Regular cardiac myocyte (primary cell): ENCODE measurements at places on chromosomes 16 and 17. TPM values are rescaled to one million over a fixed set of nuclear protein-coding genes. Genes with fewer than 3 reads are reported as not detected.

The ACACA gene
- 26.8 and 31.1 TPM in 2 replicates for total RNA-seq

The HLF gene
- under 0.01 TPM in 1 of 2 replicates, not detected in the other for total RNA-seq

The NHLRC4 gene
- 1.5 and 3.4 TPM in 2 replicates for total RNA-seq

The CMTM1 gene
- 2.1 and 2.5 TPM in 2 replicates for total RNA-seq

The RFWD3 gene
- total RNA-seq = 12.1 and 39.7 TPM in 2 replicates

The SOCS3 gene
- 33.0 and 59.4 TPM in 2 replicates for total RNA-seq

The KRT33A gene
- total RNA-seq = not detected in 2 replicates

The LGALS9 gene
- total RNA-seq = 1.2 and 2.5 TPM in 2 replicates

The KCNH4 gene
- total RNA-seq = under 0.01 TPM in 1 of 2 replicates, not detected in the other

The FKBP10 gene
- 229 and 408 TPM in 2 replicates for total RNA-seq

The ALDOC gene
- total RNA-seq = 46.6 and 129 TPM in 2 replicates

The PRKCB gene
- not detected in 2 replicates for total RNA-seq

The ZNF423 gene
- total RNA-seq = 3.9 and 5.8 TPM in 2 replicates

The HOXB9 gene
- under 0.01 and 0.19 TPM in 2 replicates for total RNA-seq

The NUP93 gene
- 40.3 and 91.1 TPM in 2 replicates for total RNA-seq

The AGRP gene
- total RNA-seq = not detected in 2 replicates

The CACNB1 gene
- 2.3 and 7.9 TPM in 2 replicates for total RNA-seq

The FBXW10 gene
- 0.28 TPM in 1 of 2 replicates, not detected in the other for total RNA-seq

The FDXR gene
- 31.4 and 47.6 TPM in 2 replicates for total RNA-seq

The CDH3 gene
- total RNA-seq = 0.38 and 1.1 TPM in 2 replicates

The SLC2A4 gene
- total RNA-seq = under 0.01 and 0.28 TPM in 2 replicates

The AKAP1 gene
- total RNA-seq = 11.0 and 15.9 TPM in 2 replicates

The PDILT gene
- not detected in 2 replicates for total RNA-seq

The TAC4 gene
- total RNA-seq = not detected in 2 replicates

The C1QTNF8 gene
- not detected in 2 replicates for total RNA-seq

The ZP2 gene
- total RNA-seq = not detected in 2 replicates

The CD79B gene
- 1.1 and 5.4 TPM in 2 replicates for total RNA-seq

The ITGAX gene
- total RNA-seq = under 0.01 and 0.28 TPM in 2 replicates

The CTRB1 gene
- total RNA-seq = not detected in 2 replicates

The NOL11 gene
- 24.5 and 46.0 TPM in 2 replicates for total RNA-seq

The NF1 gene
- 37.4 and 56.9 TPM in 2 replicates for total RNA-seq

The ACE gene
- total RNA-seq = 1.2 and 2.5 TPM in 2 replicates

The HEATR9 gene
- total RNA-seq = not detected in 2 replicates

The ADAM11 gene
- total RNA-seq = 0.19 and 0.28 TPM in 2 replicates

The IL17C gene
- not detected in 2 replicates for total RNA-seq

The XYLT1 gene
- 3.7 and 9.4 TPM in 2 replicates for total RNA-seq

The EIF1 gene
- 69.6 and 107 TPM in 2 replicates for total RNA-seq

The MSLN gene
- under 0.01 TPM in 1 of 2 replicates, not detected in the other for total RNA-seq
